ENCODE measurements at places on chromosomes 2 and 18. TPM values are rescaled to one million over a fixed set of nuclear protein-coding genes. Genes with fewer than 3 reads are reported as not detected.

DNA sequence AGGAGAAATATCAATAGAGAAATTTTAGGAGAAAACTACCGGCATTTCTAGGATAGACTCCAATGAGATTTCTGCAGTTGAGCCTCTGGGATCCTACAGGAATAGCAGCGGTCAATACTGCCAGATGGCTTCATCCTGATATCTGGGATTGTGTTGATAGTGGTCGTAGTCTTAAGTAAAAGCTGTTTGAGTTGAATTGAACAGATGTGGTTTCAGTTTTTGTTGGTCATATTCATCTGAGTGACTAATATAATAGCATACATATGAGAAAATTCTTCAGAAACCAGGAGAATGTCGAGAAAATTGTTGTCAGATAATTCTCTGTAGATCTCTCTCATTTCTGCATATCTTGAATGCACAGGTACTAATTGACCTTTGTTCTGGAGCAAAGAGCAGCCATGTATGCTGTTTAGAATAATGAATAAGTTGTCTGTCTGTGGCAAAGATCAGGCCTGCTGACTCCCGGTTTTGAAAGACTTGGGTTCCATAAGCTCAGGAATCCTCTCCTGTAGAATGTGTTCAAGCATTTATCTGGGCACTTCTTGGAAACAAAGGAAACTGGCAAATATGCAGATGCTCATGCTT is 288.1 kb downstream of the TMX3 start:
- no peak overlapping the region for H3K27ac ChIP-seq
- H3K36me3 ChIP-seq, result no peaks in the 10 kb centered on the region
- no peak overlapping the region for H3K4me3 ChIP-seq
- no peak for DNase-seq
- H3K27me3 ChIP-seq, result no peaks in the 10 kb centered on the region
- no peaks in the 10 kb centered on the region for H3K4me1 ChIP-seq

DNA sequence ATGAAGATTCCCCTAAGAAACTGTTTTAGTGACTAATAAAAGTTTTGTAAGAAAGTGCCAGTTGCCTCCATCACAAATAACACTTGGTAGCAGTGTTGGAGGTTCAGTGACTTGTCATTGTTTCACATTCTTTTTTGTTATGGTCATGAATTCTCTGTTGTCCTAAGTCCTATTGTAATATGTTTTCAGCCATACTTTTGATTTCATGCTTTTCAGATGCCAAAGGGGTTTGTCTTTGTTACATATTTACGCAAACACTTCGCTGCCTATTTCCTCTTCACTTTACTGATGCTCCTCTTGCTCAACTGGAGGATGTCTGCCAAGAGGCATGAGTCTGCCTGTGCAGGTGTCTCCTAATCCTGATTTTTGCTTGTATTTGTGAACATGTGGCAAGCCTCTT is 66.6 kb downstream of the PHLPP1 start:
- DNase-seq, result no peak
- H3K4me1 ChIP-seq, result peaks cover 12% of the 10 kb centered on the region
- no peak overlapping the region for H3K27ac ChIP-seq

DNA sequence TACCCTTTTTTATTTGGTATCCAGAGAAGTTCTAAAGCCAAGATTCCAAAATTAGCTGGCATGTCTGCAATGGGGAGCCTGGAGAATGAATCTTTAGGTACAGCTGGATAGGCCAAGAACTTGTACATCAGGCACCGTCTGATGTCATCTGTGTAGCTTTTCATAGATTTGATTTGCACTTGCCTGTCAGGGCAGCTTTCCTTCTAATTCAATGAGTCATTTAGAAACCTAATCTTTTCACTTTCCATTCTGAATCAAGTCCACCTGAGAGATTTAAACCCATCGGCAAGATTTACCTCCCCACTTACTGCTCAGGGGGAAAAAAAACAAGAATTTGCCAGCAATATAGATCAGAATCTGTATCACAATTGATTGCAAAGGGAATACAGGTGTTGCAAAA is 60.9 kb upstream of the ACAA2 start:
- no peaks in the 10 kb centered on the region for H3K4me1 ChIP-seq
- peaks cover 3% of the 10 kb centered on the region for H3K36me3 ChIP-seq
- H3K27ac ChIP-seq, result no peak overlapping the region
- no peaks in the 10 kb centered on the region for H3K27me3 ChIP-seq

DNA sequence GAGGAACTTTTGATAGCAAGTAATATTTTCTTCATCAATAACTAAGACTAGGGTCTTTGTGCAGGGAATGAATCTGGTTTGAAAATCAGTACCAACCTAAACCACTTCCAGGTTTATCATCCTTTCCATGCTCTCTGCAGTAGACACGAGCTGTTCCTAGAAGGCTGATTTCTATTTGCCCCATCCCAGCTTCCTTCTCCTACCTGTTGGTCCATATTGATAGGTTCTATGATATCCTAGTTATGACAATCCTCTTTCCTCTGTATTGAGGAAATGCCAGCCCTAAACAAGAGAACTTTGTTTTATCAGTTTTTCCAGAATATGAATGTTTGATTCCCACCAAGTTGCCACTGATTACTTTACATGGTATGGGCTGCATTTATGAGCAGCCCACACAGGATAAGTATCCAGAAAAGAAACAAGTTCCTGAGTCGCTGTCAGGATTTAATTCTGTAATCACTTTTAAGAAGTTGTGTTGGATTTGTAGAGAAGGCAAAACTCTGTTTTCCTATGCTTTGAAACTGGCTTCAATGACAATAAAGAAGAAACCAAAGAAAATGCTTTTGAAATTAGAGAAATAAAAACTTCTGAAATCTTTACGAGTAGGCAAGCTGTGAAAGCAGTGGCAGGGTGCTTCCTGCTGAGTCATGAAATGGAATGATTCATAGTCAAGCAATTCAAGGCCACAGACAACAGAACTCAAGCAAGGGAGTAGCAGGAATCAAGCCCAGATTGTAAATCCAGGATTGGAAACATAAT is 37.3 kb upstream of the TANK start:
- H3K4me3 ChIP-seq, result no peak overlapping the region
- no peaks in the 10 kb centered on the region for H3K36me3 ChIP-seq
- H3K4me1 ChIP-seq, result peaks cover 17% of the 10 kb centered on the region
- no peaks in the 10 kb centered on the region for H3K27me3 ChIP-seq

- peak overlapping the region; percentile 75 for H3K4me3 ChIP-seq
- no peak for DNase-seq
- H3K4me1 ChIP-seq, result peaks cover 23% of the 10 kb centered on the region
- H3K27me3 ChIP-seq, result no peaks in the 10 kb centered on the region
- peak overlapping the region; percentile 48 for H3K27ac ChIP-seq
Observed at GRCh38 chr18:46070815-46071652, 1.0 kb downstream of the PSTPIP2 start.

Gene LYPD6
- total RNA-seq, result 3.0 TPM

Gene METTL4
- total RNA-seq, result 2.2 TPM

Gene AQP12A
- not detected for total RNA-seq

Gene IL36RN
- total RNA-seq, result not detected

Gene COL4A3
- 5.1 TPM for total RNA-seq

Gene DDX18
- 484 TPM for total RNA-seq

Data from transverse colon (tissue), 4 donors.